Stimulated activated CD8-positive, alpha-beta memory T cell treated with anti-CD3 and anti-CD28 coated beads, Interleukin-4, amount 100 ng/mL, for 1 hour (primary cell): ENCODE measurements at places on chromosomes 4 and X.

DNA sequence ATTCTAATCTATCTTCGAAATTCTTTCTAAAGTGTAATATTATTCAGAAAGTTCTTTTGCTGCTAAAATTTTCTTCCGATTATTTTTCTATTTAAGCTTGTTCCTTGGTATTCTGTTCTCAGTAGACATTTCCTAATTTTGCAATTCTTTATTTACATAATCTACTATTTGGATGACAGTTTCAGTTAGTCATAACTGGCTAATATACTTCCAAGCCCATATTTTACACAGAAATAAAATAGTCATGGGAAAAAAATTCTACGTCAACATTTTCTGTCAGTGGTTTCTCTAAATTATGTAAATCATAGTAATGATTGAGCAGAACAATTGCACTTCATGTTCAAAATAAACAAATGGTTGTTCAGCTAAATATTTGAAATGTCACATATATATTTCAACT, 178.0 kb upstream of the ANKRD50 start:
- DNase-seq = no peak

DNA sequence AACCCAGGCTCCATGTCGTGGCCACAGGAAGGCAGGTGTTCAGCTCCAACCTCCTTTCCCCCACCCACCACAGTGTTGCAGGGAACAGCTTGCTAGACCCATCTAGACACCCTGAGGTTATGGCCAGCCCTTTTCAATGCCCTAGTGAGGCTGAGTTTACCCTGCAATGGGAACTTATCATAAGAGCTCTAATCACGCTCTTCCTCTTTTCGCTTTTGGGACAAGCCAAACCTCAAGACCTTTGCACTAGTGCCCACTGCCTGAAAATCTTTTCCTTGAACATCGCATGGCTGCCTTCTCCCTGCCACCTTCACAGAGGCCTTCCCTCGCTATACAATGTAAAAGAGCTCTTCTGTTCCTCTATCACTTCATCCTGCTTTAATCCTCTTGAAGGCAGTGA, 2.4 kb upstream of the FGFBP2 start:
- no peak for DNase-seq

DNA sequence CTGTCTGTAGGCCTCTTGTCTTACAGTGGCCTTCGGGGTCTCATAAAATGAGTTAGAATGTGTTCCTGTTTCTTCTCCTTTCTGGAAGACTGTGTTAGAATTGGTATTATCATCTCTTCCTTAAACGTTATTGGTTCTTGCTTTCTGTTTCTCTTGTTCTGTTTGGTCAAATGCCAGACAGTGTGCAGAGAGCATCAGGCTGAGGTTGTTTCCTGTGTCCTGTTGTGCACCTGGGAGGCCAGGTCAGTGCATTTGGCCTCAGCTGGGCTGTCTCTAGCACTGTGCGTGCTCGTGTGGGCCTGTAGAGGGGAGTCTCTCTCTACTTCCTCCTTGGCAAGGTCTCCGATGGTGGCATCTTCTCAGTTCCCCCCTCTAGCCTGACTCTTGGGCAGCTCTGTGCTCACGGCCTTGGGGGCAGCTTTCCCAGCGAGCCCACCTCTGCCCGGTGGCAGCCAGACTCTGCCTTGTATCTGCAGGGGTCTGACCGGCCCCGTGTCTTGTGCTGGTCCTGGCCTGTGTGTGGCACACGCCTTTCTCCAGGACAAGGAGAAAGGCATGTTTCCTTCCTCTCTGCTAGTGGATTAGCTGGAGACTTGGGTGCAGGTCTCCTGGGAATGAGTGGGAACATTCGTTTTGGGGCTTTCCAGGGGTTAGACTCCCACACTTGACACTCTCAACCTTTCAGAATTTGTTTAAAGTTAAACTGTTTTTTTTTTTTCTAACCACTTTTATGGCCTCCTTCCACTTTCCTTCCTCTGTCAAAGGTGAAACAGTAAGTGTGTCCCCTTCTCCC, 62.3 kb downstream of the FAM193A start:
- DNase-seq = no peak

GRCh38 chr4:6197433-6198174, 2.7 kb downstream of the JAKMIP1 start:
- DNase-seq = no peak

GRCh38 chrX:39174772-39175417, 373.6 kb downstream of the MID1IP1 start:
- DNase-seq = no peak

- no peak for DNase-seq
These were observed 70.8 kb downstream of the TBCK start for GRCh38 chr4:106245176-106245575.

- no peak for DNase-seq
These were observed 91.1 kb downstream of the PPP3CA start for GRCh38 chr4:101256222-101256621.

DNA sequence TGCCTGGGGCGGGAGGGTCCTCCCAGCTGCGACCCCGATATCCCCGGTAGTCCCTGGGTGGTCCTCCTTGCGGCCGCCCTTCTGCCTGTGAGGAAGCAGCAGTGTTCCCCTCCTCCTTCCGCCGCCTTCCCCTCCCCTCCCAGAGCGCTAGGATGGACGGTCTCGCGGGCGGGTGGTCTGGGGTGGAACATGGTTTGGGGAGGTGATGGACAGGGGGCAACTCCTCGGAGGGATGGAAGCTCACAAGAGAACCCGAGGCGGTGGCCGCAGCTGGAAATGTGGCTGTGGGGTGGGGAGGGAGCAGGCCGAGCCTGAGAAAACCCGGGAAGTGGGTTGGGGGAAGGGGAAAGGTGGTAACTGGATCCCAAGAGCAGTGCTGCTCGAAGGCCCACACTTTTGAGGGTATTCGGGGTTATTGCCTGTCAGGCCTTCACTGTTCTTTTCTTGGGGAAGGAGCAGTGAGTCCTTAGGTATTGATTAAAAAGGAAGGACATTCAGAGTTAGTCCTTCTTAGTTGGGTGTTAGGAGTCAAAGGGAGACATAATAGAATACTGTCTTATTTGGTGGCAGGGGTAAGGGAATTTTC, 581 bp downstream of the UBE2K start:
- DNase-seq = peak; percentile 5

GRCh38 chr4:129334136-129334535, 238.2 kb downstream of the C4orf33 start:
- DNase-seq = no peak

DNA sequence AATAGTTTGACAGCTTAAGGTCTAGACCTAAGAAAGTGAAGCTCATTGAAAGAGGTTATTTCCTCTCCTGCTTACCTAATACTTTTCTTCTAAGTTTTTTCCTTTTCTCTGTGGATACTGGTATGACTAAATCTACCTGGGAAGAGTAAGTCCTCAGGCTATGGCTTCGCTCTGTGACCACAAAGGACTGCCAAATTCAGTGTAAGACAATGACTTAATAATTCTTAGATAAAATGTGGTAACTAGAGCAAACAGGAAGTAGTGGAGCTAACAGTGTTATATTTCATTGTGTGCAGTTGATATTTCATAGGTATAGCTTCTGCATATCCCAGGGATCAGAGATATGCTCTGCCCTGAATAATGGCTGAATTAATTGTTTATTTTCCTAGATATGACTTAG, 418.9 kb downstream of the CCSER1 start:
- DNase-seq = no peak

DNA sequence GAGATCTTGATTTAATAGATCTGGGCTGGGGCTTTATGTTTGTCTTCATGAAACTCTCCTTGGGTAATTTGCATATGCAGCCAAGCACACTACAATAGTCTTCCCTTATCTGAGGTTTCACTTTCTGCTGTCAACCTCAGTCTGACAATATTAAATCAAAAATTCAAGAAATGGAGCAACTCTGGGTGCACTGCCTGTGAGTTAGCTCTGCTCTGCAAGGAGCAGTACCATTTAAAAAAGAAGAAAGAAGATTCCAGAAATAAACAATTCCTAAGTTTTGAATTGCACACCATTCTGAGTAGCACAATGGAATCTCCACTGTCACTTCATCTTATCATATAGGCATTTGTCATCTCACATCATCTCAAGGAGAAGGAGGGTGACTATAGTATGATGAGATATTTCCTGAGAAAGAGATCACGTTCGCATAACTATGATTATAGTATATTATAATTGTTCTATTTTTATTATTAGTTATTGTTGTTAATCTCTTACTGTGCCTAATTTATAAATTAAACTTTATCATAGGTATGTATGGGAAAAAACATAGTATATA, 9.4 kb downstream of the FNIP2 start:
- DNase-seq = no peak

GRCh38 chr4:80189956-80190677, 7.2 kb upstream of the PRDM8 start:
- DNase-seq = no peak

DNA sequence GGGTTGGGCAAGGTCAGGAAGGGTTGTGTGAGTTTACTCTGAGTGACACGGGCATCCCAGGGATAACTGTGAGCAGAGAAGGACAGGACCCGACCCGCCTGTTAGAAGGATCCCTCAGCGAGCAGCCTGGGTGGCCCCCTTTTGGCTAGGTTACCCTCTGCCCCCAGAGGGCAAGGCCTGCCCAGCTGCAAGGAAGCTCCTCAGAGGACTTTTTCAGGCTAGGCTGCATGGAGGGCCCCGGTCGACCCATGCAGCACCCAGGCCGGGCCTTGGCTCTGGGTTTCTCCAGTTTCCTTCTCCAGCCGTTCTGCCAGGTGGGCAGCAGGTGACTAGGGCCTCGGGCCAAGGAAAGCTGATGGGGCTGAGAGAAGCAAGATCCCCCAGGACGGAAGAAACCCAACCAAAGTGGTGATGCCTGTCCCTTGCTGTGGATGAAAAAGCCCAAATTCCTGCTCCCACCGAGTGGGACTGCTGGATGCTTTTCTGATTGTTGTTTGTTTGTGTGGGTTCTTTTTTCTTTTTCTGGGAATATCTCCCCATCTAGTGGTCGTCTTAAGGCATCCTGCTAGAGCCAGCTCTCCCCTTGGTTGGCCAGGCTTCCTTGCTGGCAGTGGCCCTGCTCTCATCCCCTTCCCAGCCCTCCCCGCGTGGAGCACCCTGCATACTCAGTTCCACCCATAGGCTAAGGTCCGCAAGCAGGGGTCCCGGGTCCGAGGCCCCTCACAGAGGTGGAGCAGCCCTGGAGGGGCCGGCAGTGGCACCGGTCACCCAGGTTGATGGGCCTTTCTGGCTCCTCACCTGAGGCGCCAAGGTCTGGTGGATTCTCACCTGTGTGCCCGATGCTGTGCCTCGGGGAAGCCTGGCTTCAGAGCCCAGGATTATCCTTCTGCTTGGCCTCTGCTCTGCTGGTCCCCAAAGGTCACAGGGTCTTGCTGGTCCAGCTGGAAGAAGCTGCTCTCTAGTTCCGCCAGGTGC, 1.8 kb downstream of the ZFP92 start:
- DNase-seq = no peak

DNA sequence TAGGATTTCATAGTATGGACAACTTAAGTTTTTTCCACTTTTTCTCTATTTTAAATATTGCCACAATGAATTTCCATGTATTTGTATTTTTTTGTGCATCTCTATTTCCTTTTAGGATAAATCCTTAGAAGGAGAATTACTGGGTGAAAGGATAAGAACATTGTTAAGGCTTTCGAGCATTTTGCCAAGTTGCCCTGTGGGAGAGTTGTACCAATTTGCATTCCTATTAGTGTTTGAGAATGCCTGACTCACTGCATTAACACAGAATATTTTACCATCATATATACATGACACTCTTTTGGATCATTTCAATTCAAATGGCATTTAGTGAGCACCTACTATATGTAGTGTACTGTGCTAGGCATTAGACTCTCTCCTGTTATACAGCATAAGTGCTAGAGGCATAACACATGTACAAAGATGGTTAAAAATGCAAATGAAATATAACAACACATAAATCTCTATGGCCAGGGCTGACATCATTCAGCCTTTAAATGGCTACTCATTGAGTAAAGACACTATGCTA, 57.0 kb downstream of the PLAC1 start:
- no peak for DNase-seq

- no peak for DNase-seq
These were observed 293.4 kb upstream of the NR3C2 start for GRCh38 chr4:148735432-148736155.

GRCh38 chrX:150940844-150941495, 42.2 kb upstream of the HMGB3 start:
- no peak for DNase-seq
